ENCODE measurements at places on chromosomes 11 and 22. TPM values are rescaled to one million over a fixed set of nuclear protein-coding genes. Genes with fewer than 3 reads are reported as not detected.
A peak's percentile ranks its signal among the peaks of the same experiment; 100 is the strongest.

NECTIN1 gene
- 72.5 TPM for total RNA-seq

DNA sequence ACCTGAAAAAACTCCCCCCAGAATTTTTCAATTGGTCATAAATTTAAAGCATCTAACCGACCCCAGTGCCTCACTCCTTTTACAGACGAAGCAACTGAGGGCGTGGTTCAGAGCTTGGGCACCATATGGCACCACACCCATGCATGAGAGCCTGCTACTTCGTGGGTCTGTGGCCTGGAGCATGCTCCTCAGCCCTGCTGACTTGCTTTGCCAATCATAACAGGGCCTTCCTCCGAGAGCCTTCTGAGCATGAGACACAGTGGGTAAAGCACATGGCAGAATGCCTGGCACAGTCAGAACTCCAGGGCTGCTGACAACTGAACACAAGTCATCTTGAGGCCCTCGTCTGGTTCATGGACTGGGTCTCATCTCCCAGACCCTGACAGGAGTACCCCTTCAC lies 33.3 kb downstream of the HIRA start:
- no peak for DNase-seq
- no peaks in the 10 kb centered on the region for H3K27me3 ChIP-seq
- no peak overlapping the region for H3K27ac ChIP-seq

TMEM25 gene
- total RNA-seq = 13.7 TPM

GRCh38 chr22:39356464-39356863 lies 6.7 kb downstream of the SYNGR1 start:
- H3K27me3 ChIP-seq = no peaks in the 10 kb centered on the region
- H3K27ac ChIP-seq = peak overlapping the region; percentile 80
- DNase-seq = no peak
- peaks cover 21% of the 10 kb centered on the region for H3K4me1 ChIP-seq
- no peak overlapping the region for H3K4me3 ChIP-seq
- H3K36me3 ChIP-seq = no peaks in the 10 kb centered on the region

DDI1 gene
- not detected for total RNA-seq

GRCh38 chr11:118771547-118772288 lies 19.2 kb downstream of the DDX6 start:
- H3K36me3 ChIP-seq = peaks cover 91% of the 10 kb centered on the region
- H3K27ac ChIP-seq = peak overlapping the region; percentile 34
- DNase-seq = no peak
- no peak overlapping the region for H3K4me3 ChIP-seq

Data from esophagus squamous epithelium (tissue), 5 donors.